ENCODE measurements at places on chromosomes 5 and 9.
A peak's percentile ranks its signal among the peaks of the same experiment; 100 is the strongest.

- DNase-seq: no peak
These were observed 95.6 kb downstream of the SERINC5 start for GRCh38 chr5:80160242-80160641.

DNA sequence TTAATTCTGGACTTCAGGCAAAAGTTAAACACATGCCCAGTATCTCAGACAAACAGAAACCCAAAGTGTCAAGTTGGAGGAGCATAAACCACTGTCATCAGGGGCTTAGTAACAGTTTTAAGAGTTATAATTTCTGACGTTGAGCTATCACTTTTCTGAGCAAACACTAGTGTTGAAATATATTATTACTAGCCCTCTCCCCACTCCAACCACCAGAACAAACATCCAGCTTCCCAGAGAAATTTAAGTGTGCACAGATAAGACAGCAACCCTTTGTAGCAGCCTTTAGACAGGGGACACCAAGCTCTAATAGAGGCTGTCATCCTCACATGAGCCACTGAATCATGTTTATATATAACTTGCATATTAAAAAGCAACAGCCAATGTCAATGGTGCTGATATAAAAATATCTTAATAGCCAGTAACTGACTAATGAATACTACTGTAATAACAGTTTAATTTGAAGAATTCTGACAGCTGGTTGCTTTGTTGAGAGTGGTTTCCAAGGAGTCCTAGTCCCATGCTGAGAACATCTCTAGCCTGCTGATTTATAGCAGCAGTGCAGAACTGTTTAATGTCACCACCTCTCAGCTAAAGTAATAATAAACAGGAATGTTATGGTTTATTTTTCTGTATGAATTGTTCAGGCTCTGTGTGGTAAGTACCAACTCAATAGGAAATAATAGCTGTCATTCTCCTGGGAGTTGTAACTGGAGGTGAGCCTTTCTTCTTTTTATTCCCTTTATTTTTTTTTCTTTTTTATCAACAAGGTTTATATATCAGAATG, 528.7 kb upstream of the ZNF608 start:
- peak; percentile 45 for DNase-seq

DNA sequence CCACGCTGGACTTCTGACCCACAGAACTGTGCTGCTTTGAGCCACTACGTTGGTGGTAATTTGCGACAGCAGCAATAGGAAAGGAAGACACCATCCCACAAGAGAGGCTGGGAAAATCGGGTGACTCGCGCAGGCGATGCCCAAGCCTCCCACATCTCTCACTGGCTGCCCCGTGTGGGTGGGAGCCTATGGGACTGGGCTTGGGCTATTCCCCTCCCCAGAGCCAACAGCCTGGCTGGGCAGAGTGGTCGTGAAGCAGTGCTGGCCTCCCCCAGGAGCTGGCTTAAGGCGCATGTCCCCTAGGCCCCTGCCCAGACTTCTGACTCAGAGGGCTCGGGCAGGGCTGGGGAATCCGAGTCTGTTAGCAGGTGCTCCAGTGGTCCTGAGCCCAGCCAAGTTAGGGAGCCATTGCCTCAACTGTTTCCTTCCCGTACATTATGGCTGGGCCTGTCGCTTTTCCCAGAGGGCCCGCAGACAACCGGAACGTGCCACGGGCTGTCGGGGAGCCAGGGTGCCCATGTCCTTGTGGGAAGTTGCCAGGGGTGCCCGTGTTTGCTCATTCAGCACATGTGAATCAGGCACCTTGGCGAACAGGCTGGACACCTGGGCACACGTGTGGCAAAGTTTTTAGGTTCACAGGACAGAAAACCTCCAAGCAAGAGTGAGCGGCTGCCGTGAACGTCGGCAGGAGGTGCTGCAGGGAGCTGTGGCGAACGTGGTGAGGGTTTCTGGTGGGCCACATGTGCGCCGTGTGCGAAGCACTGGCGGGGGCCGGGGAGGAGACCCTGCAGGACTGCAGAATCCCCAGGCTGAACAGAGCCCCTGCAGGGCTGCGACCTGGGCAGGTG, 7.0 kb upstream of the RASGEF1C start:
- no peak for DNase-seq

GRCh38 chr5:39716532-39717028, 291.8 kb upstream of the DAB2 start:
- peak; percentile 67 for DNase-seq

- no peak for DNase-seq
These were observed 59.9 kb downstream of the EFNA5 start for GRCh38 chr5:107610798-107611197.

DNA sequence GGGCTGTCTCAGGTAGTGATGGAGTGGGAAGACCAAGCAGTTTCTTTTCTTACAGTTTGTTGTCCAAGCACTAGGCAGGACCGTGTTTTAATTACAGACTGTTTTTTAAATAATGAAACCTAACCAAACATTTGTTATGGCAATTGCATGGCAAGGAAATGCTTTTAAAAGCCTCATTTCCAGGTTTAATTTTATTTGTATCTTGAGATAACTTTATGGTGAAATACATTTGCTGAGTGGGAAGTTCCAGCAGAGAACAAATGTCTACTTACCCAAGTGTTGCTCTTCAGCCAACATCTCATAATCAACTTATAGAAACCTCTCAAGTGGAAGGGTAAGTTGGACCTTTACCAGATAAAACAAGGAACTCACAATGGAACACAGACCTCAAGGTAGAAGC, 11.8 kb upstream of the LHFPL2 start:
- no peak for DNase-seq

- DNase-seq: no peak
These were observed 124.2 kb upstream of the IRX4 start for GRCh38 chr5:2006971-2007291.

GRCh38 chr5:124576848-124577409, 169.5 kb downstream of the ZNF608 start:
- no peak for DNase-seq

DNA sequence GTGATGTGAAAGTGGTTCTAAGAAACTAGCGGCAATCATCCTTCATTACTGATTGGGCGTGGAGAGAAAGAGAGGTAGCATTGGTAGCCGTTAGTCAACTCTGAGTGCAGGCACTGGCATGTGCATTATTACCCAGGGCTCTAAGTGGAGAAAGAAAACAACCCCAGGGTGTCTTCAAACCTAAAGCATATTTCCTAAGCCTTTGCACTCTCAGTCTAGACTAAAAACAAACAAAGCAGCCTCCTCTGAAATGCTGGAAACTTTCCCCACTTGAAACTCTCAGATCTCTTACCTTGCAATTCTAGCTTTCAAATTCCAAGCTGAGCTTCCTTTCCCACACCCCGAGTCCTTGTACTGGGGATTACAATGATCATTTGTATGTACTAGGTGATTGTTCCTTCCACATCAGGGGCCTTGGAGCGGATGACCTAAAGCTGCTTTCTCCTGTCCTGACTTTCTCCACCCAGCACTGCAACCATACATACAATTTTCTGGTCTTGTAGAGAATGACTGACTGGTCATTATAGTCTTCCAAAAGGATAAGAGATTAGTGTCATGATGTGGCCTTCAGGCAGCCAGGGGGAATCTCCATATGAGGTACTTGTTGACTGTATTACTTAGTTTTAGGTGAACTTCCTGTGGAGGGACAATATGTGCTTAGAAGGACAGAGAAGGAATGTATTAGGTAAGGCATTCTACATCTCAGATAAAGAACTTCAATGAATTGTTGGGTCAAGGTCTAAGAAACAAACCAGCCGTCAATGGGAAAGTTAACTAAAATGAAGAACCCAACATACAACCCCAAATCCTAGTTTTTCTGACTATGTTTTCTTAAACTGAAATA, 98.3 kb upstream of the CDKN2B start:
- DNase-seq: peak; percentile 69

- no peak for DNase-seq
These were observed 73.1 kb downstream of the COL15A1 start for GRCh38 chr9:99016681-99017387.

DNA sequence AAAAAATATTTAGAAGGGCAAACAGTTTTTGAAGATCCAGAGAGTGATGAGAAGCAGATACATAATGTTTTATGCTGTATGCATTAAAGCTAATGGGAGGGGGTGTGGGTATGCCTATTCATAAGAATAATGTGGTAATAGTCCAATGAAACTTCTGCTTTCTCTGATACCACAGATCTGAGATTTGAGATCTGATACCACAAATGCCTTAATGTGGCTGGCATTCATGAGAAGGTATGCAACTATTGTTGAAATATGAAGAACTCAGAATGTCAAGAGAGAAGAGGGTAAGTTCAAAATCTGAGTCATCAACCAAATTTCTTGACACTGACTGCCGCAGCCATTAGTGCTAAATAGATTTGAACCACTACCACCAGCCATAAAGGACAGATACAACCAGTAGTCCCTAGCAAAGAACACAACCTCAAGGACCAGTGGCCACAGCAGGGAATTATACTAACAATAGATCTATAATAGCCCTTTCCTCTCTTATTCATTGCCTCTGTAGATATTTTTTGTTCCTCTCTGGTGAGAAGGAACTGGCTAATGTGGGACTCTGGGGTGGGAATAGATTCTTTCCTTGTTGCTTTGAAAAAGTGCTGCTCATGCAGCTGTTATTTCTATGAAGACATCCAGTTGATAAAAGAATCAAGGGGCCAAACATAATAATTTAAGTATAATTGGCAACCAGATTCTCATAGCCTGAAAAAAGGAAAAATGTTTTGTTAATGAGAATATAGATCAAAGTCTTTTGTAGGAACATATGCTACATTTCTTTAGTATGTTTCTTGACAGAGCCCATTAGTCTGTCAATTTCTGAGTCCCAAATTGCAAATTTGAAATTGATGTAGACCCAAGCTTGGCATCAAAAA, 256.5 kb upstream of the ZNF608 start:
- DNase-seq: peak; percentile 32

- no peak for DNase-seq
These were observed 708.8 kb downstream of the PTPRD start for GRCh38 chr9:9904041-9904440.

GRCh38 chr9:113796646-113797426, 79.3 kb upstream of the ZNF618 start:
- no peak for DNase-seq

- no peak for DNase-seq
These were observed 47.0 kb downstream of the KIAA0825 start for GRCh38 chr5:94571415-94571814.

- DNase-seq: no peak
These were observed 153.0 kb downstream of the FER start for GRCh38 chr5:108900668-108901067.

- DNase-seq: no peak
These were observed 281.9 kb upstream of the NMUR2 start for GRCh38 chr5:152686931-152687330.

GRCh38 chr5:129748913-129749880, 1.3 kb downstream of the MINAR2 start:
- no peak for DNase-seq

- DNase-seq: peak; percentile 98
These were observed 177.9 kb downstream of the PCSK1 start for GRCh38 chr5:96254980-96255691.

DNA sequence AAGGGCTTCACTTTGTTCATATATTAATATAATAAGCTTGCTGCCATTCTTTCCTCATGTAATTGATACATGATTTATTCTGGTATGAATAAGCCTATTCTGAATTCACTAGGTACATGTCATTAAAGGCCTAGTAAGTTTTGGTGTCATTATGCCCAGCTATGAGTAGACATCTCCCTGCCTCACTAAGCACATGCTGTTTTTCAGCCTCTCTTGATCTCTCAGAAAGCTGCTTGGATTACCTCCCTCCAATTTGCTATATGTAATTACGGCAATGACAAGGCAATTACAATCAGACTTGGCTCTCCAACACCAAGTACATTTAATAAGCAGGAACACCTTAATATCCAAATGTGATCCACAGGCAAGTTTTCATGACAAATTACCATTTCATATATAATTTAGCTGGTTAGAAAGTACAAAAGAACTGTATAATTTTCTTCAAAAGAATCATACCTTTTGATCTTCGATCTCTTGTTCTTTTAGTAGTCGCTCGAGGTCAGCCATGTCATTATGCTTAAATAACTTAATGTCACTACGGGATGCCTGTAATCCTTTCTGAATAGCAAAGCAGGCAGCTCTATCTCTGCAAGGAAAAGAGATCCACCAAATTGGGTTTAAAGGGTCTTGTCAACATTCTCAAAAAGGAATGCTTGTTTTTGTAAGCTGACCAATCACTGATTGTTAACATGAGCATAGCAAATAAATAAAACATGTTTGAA, 56.3 kb downstream of the SPTLC1 start:
- DNase-seq: no peak

- no peak for DNase-seq
These were observed 77.0 kb upstream of the ZSWIM6 start for GRCh38 chr5:61254969-61255555.

GRCh38 chr5:65478336-65478735, 3.4 kb downstream of the ADAMTS6 start:
- no peak for DNase-seq

DNA sequence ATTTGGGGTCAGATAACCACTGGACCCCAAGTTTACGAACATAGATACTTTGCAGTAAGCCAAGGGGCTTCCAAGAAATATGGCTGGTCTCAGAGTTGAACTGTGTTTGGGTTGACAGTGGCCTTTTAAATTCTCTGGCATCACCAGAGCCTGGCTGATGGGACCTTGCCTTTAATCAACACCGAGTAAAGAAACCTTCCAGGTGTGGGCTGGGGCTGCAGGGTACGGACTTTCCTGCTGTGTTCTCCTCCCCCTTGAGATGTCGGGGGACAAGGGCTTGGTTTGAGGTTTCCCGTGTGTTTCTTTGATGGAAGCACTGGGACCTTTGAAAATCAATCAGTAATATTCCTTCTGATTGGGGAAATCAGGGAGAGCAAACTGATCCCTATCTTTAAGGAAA, 140.1 kb downstream of the MTX3 start:
- no peak for DNase-seq

DNA sequence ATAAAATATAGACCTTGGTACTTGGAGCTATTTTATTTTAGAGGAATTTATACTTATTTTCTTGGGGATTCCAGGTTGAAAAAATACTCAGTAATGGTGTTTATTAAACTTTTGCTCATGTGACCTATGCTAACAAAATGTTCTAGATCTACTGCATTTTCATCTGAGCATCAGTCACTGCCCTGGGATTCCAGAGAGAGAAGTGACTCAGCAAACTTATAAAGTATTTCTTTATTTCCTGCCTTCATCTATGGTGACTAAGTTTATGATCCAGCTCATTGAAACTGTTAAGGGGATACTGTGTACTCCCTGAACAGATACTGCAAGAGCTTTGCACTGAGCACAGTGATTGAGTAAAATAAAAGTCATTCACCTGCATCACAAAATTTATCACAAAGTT, 298.5 kb upstream of the CDH18 start:
- peak; percentile 68 for DNase-seq

- DNase-seq: peak; percentile 53
These were observed 20.7 kb downstream of the GOLGA2 start for GRCh38 chr9:128254855-128255759.

- DNase-seq: peak; percentile 68
These were observed 17.5 kb downstream of the WHRN start for GRCh38 chr9:114487607-114488300.

DNA sequence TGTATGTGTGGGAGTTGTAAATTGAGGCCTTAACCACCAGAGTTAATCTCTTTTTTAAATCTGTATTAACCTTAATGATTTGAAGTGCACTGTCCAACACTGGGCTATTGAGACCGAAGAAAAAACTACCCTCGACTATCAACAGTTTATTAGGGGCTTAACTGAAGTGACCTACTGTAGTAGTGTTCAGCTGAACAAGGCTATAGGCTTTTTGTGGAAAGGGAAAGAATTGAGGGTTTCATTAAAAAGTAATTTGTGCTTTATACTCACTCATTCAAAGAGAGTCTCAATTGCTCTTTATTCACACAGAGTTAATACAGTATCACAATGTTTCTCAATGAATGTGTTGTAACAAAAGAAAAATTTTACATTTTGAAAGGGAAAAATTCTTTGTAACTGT, 267.5 kb downstream of the SLF1 start:
- no peak for DNase-seq
